Endothelial cell (in vitro differentiated cells): ENCODE measurements at places on chromosomes 6 and 20.

GRCh38 chr6:102022803-102023202 is 629.3 kb downstream of the GRIK2 start:
- DNase-seq: no peak

- DNase-seq: no peak
These were observed 119.0 kb downstream of the ADGRG6 start for GRCh38 chr6:142420802-142421201.

- no peak for DNase-seq
These were observed 169.3 kb downstream of the TTLL2 start for GRCh38 chr6:167493976-167494697.

GRCh38 chr20:56974499-56975250 is 291.8 kb downstream of the BMP7 start:
- DNase-seq: peak; percentile 66

- no peak for DNase-seq
These were observed 21.9 kb downstream of the FAM217A start for GRCh38 chr6:4057036-4057435.

- no peak for DNase-seq
These were observed 33.7 kb upstream of the HIVEP1 start for GRCh38 chr6:11978169-11978987.

DNA sequence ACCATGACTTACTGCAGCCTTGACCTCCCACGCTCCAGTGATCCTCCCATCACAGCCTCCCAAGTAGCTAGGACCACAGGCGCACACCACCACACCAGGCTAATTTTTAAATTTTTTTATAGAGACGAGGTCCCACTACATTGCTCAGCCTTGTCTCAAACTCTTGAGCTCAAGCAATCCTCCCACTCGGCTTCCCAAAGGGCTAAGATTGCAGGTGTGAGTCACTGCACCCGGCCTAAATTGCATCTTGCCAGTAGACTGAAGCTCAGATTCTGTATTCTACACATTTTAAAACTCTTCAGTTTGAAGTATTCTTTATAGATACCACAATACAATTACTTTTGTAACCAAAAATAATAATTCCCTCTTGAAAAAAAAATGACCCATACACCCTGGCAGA is 11.4 kb downstream of the NUDT3 start:
- no peak for DNase-seq

DNA sequence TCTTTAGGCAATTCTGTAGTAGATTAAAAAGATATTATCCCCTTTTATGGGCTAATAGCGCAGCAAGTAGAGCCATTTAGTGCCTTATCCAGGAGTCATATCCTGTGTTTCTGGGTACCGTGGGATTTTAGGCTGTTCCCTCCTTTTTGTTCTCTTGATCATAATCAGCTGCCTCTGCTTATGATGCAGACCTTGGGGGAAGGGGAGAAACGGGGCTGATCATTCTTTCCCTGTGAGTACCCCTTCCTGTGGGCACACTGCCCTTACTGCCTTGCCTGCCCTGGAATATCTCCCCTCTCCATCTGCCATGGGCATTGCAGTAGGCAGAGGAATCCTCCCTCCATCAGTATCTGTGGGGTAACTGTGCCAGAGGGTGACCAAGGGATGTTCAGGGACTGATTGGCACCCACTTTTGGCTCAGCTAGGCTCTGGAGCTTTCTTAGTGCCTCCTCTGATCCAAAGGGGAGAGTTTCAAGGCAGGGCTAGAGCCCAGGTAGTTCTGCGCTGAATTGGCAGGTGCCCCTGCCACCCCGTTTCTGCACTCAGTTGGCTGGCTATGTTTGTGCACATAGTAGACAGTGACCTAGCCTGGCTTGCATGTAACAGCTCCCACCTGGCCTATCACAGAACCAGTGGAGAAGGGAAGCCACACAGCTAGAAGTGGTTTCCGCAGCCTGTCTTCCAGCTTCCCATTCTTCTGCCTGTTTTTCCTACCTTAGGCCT is 103.3 kb downstream of the FIG4 start:
- no peak for DNase-seq

GRCh38 chr20:22232923-22233322 is 351.4 kb downstream of the FOXA2 start:
- DNase-seq: no peak

- DNase-seq: no peak
These were observed 80.1 kb upstream of the THEMIS start for GRCh38 chr6:127980996-127981395.

GRCh38 chr6:34196116-34196832 is 40.4 kb upstream of the HMGA1 start:
- peak; percentile 79 for DNase-seq

DNA sequence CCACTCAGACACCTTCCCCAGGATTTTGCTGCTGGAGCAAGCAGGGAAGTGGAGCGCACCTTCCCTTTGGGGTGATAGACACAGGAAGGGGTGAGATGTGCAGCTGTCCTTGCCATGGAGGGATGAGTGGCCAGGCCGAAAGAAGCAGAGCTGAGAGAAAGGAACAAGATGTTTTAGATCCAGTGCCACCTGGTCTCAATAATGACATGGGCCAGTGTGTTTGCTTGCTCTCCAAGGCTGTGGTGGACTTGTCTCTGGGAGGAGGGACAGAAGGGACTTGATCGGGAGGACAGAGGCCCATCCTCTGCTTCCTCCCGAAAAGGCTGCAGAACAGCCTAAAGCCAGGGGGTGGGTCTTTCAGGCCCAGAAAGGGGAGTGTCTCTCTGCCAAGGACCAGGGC is 61.7 kb upstream of the CCDC167 start:
- no peak for DNase-seq

- no peak for DNase-seq
These were observed 68.3 kb upstream of the FRMD1 start for GRCh38 chr6:168147205-168147738.

DNA sequence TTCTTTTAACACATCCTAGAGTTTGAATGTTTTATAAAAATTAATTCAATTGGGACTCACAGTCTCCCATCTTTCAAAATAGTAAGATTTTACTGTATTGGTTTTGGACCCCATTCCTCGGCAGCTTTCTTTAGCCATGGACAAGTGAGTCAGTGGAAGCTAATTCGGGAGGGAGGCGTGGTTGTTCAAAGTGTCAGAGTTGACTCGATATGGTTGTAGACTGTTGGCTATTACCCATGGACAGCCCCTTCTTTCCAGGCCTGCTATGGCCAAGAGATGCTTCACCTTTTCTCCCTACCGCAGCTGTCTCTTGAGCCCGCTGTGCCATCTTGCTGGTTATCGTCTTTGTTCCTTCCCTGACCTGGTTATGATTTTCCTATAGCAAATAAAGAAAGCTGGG is 243.0 kb downstream of the CD83 start:
- DNase-seq: no peak

DNA sequence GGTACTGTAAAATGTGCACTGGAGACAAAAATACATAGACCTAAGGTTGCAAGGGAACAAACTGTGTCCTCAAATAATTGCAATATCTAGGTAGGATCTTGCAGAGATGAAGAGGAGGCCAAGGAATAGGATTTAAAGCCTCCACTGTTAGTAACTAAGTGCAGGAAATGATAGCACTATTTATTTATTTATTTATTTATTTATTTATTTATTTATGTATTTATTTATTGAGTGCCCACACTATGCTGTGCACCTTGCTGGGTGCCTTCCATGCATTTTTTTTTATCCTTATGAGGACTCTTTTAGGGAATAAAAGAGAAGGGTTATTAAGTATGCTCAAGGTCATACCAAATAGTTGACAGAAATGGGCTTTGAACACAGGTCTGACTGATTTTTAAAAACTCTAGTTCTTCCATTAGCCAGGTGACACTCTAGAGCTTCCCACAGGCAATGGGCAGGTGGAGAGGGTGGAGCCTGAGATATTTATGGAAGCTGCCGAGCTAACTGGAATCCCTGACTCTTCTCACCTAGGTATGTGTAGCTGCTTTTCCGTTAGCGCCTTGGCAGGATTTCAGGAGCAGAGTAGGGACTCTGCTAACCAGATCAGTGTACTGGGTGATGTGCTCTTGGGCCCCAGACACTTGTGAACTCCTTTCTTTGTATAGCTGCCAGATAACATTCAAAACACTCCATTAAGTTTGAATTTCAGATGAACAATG is 12.8 kb upstream of the NUP153 start:
- DNase-seq: no peak

DNA sequence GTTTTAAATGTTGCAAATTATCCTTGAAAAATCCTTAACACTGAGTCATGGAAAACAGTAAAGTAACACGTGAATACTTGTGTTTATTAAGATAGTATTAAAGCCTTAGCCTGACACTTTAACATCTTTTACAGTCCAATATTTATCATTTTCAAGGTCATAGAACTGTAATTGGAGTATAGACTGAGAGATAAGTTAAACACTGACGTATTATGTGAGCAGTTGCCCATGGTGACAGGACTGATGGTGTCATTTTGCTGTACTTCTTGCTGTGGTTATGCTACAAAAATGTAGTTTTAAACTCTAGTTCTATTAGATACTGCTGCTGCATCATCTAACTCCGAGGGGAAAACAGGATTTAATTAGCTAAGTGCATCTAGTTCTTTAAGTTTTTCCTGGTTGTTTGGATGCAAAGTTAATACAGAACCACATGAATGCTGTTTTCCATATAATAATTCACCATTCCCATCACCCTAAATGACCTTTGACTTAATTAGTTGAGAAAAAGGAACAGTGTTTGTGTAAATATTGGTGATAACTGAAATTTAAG is 37.8 kb downstream of the SLC2A12 start:
- DNase-seq: no peak

- no peak for DNase-seq
These were observed 1.4 kb upstream of the HLA-E start for GRCh38 chr6:30487926-30488325.

GRCh38 chr6:71268735-71269437 is 19.7 kb upstream of the OGFRL1 start:
- DNase-seq: no peak

DNA sequence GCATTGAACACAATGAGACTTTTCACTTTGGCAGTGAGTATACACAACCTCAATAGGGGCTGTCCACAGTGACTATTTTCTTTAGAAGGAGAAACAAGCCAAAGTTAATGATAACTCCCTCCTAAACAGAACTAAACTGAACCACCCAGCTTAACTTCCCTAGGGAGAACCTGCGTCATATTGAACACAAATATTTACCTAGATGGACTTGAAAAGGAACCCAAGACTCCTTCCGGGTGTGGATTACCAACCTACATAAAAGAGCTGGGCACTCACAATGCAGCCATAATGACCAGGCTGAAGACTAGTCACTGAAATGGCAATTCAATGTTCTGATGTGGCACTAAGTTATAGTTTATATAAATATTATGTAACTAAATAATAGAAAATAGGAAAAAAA is 160.6 kb downstream of the IBTK start:
- DNase-seq: no peak

DNA sequence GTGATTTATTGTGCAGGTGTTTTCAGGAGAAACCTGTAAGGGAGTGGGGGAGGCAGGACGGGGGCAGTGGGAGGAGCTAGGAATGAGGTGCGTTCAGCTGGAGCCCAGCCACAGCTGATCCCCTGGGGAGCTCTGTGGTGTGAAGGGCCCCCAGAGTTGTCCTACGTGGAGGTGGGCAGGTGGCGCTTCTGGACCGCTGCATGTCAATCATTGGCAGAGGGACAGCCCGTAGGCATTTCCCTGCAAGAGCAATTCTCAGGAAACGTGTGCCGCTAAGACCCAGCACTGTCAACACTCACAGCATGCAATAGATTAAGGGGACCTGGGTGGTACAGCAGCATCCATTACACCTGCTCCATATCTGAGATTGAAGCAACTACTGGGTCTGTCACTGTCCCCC is 88.0 kb downstream of the PRND start:
- DNase-seq: no peak

DNA sequence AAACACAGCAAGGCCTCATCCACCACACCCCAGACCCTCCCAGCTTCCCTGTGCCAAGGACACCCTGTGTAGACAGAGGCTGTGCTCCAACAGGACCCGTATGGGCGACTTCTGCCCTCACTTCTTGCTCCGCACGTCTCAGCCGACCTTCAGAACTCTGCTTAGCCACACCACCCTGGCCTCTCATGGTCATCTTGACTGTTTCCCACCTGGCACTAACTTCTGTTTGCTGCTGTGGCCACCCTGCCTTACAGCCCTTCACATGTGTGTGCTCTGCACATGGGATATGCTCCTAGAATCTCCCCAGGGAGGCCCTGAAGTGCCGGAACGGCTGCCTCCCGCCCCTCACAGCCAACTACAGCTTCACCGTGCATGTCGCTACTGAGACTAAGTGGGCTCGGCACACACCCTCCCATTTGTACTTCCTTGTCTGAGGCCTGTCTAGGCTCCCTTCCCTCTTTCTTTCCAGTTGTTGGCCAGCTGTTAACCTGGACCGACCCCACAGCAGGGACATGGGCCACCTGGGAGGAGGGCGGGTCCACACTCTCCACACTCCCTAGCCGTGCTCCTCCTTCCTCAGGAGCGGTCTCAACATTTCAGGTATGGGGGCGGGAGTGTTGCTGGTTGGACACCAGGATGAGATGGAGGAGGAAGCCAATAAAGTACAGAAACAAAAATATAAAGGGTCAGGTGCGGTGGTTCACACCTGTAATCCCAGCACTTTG is 69.6 kb downstream of the PYGB start:
- DNase-seq: no peak

DNA sequence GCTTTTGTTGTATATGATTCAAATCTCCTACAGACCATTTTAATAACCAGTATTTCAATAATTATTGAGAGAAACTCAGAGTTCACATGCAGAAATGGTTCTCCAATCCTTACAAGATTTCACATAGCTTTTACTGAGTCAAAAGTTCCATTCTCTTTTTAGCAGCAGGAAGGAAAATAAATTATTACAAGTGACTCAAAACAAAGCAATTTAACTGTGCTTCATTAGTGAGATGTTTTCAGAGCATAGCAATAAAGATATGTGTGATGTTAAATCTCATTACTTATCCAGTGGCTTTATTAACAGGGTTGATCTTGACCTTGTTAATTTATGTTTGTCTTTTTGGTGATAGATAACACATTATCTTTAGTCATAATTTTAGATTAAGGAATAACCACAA is 22.0 kb downstream of the KIF13A start:
- no peak for DNase-seq

GRCh38 chr6:132511210-132511830 is 1.6 kb downstream of the STX7 start:
- DNase-seq: no peak

GRCh38 chr20:3681931-3682781 is at the start of gene ADAM33:
Gene ADAM33 (minus strand): TSS chr20:3682010. CDS start chr20:3682004, 6 bp downstream.
- DNase-seq: peak; percentile 17

DNA sequence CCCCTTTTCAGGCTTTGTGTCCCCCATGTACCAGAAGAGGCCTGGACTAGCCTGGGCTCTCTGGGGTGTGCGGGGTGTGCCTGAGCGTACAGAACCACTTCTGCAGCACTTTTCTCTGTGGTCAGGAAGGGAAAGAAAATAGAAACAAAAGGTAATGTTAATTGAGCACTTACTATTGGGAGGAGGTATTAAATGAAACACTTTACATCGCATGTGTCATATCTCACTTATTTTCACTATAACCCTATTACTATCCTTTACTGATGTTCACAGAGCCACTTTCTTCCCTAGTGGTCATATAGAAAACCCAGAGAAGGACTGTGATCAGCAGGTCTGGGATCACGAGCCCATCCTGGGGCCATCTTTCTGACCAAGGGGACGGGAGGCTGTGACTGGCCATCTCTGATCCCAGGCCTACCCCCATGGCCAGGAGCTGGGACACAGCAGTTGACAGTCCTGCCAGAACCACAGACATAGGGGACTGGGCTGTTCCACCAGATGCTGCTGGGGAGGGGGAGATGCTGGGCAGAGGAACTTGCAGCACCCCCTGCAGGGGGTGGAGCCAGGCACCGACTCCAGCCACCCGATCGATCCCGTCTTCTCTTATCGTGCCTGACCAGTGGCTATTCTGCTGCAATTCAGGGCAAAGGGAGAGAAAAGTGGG is 107.6 kb downstream of the VEGFA start:
- DNase-seq: no peak
